ENCODE measurements at places on chromosomes 7 and 10.

GRCh38 chr10:123429706-123430221, 236.4 kb upstream of the GPR26 start:
- DNase-seq = no peak

GRCh38 chr10:93346694-93347093, 135.4 kb downstream of the MYOF start:
- DNase-seq = no peak

DNA sequence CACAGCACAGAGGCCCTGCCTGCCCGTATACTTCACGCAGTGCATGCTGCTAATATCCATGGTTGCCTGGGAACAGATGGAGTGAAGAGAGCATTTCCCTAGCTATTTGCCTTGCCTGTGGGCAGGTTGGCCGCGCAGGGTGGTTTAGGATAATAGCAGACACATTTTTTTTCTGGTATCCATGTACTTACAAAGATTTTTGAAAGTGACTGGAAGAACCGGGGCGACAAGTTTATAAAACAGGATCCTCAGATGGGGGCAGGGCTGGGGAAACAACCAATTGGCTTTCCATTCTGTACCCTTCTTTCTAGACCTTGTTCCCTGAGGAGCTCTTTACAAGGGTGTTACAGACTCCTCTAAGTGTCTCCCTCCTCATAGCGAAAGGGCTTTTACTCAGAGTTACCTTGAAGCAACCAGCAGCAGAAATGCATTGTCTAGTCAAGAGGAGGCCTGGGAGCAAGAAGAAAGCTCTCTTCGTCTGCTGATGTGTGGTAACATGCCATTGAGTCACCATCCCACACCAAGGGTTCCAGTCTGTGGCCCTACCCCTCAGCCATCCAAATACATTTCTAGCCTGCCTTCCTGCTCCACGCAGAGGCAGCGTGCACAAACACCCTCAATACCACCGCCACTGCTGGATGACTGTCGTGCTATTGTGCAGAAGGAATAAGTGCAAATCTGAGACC, 31.5 kb downstream of the MTURN start:
- no peak for DNase-seq

DNA sequence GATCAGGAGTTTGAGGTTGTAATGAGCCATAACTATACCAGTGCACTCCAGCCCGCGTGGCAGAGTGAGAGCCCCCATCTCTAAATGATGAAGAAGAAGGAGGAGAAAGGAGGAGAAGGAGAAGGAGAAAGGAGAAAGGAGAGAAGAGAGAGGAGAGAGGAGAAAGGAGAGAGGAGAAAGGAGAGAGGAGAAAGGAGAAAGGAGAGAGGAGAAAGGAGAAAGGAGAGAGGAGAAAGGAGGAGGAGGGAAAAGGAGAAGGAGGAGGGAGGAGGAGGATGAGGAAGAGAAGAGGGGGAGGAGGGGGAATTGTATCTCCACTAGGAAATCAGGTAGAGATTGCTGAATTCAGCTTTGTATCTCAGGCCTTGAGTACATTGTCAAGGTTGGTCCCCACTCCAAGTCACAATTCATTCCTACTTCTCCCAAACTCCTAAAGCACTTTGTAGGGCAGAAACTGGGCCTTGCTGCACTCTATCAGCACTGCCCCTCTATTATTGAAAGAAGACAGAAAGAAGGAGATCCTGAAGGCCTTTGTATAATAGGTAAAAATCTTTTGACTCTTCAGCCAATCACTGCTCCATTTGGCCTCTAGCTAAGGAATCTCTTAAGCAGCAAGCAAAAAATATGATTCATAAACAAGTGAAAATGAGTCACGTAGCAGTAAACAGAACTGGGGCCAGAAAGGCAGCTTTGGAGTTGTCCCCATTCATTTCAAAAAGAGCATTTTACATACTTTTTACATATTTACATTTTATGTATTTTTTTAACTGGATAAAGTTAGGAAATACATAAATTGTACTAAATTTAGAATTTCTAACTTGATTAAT, 178.0 kb downstream of the IMMP2L start:
- no peak for DNase-seq

DNA sequence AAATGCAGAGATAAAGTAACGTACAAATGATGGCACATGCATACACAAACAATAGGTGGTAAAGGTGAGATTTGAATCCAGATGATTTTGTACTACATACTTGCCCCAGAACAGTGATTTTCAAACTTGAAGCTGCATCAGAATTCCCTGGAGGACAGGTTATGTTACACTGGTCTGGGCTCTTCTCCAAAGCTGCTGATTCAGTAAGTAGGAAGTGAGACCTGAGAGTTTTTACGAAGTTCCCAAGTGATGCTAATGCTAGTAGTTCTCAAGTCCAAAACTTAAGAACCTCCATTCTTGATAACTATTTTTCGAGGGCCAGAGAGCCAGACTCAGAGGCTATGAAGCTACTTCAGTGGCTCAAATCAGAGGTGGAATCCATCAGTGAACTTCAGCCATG, 159.0 kb upstream of the POM121L12 start:
- no peak for DNase-seq

- no peak for DNase-seq
These were observed 90.9 kb upstream of the IKZF1 start for GRCh38 chr7:50213622-50214017.

GRCh38 chr10:52442576-52442975, 128.5 kb downstream of the DKK1 start:
- no peak for DNase-seq

- DNase-seq = no peak
These were observed 959.4 kb downstream of the PCDH15 start for GRCh38 chr10:53841483-53842145.

DNA sequence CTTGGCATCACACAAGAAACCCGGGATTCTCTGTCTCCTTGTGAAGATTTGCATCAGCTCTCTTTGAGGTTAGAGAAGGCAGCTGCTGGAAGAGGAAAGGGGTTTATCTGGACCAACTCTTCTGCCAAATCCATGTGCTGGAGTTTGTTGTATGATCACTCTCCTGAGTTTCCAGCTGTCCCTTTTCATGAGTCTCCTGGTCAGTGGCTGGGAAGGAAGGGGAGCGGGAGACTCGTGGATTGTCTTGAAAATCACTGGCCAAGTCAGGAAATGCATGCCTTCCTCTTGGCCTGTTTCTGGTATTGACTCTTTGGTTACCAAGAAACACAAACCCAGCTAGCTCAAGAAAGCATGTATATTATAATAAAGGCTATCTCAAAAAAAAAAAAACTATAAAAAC, 38.8 kb downstream of the TACR2 start:
- DNase-seq = no peak

DNA sequence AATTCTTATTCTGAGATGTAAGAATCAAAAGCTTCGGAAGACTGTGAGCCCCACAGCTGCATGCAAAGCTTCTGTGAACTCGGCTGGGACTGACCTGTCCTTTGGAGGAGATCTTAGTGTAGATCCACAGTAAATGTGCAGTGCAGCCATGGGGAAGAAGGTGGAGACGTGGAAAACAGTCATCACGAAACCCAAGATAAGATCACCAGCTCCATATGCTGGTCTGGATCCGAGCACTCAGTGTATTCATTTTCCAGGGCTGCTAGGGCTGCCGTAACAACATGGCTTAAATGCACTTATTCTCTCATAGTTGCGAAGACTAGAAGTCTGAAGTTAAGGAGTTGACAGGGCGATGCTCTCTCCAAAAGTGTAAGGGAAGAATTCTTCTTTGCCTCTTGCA, 143.0 kb upstream of the TCF7L2 start:
- DNase-seq = no peak

- DNase-seq = no peak
These were observed 16.4 kb upstream of the ABCA13 start for GRCh38 chr7:48154792-48155413.

DNA sequence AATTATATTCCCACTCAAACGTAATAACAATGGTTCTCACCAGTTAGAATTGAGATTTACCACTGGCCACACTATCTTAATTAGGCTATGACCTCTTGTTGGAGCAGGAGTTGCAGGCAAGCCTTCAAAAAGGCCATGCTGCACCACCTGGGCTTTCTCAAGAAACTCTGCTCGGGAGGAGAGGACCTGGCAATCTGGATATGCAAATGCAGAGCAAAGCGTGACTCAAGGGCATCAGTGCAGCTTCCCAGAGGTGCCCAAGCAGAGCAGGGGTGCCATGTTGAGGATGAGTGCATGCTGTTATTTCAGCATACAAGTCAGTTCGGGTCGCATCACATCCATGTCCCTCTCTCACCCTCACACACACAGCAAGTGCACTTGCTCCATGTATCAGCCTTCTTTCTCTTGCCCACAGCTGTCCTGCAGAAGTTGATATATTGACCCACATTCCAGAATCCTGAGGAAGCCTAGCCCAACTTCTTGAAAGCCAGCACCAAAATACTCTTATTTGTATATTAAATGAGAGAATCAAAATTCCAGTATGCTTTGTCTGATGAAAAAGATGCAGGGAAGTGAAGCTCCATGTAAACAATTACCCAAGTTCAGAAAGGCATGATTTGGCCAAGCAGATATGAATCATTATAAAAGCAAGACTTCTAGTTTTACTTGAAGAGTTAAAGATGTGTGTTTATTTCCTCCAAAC, 55.7 kb upstream of the IL6 start:
- no peak for DNase-seq

DNA sequence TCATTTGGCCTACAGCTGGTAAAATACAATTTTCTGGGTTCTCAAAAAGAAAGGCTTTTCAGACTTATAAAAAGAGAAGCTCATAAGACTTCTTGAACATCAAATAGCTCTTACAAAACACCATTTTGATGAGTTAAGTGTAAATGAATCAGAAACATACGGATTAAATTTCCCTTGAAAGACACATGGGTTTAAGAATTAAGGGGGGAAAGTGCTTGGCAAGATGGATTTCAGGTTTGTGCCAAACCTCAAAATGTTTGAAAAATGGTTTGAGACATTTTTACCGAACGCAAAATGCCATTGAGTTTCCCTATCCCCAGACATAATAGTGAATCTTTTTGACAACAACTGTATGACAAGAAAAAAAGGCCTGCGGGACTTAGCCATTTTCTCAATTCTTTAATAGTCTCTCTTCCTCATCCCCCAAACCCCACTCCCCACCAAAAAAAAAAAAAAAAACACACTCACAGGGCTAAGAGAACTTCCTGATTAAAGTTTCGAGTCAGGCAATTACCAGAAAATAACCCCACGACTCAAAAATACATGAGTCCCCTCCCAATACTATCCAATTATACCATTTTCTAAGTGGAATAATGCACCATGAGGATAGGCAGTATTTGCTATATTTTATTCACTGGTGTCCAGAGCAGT, 260.1 kb downstream of the TRIL start:
- DNase-seq = no peak

GRCh38 chr7:24477398-24478136, 95.7 kb upstream of the PALS2 start:
- DNase-seq = no peak

DNA sequence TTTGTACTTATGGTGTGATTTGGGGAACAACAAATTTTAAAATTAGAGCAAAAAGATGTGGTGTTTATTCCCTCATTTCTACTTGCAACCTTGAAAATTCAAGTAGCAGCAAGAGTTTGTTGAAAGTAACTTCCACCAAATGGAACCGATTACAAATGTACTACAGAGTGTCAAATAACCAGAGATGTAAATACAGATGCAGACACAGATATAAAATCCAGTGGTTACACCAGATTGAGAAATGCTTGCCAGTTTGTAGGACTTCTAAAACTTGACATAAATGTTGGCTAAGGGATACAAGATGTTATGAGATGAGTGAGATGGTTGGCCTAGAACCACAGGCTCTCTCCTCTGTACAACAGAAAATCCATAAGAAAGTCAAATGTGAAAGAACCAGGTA, 162.1 kb downstream of the DIP2C start:
- DNase-seq = no peak

DNA sequence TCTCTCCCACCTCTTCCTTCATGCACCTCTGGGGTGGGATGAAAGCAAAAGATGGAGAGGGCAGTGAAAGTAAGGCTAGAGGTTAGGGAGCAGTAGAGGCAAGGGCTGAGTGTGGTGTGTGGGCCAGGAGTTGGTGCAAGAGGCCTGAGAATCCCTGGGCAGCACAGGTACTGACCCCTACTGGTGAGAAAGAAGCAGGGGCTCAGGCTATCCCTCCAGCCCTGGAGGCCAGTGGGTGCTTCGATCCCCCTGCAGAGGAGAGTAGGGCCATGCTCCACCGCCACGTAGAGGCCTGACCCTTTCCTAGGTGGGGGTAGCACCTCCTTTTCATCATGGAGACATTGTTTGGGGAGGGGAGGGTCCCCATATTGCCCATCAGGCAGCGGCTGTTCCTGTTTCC, 9.8 kb downstream of the CDHR1 start:
- no peak for DNase-seq

GRCh38 chr10:97850446-97850845, 803 bp downstream of the GOLGA7B start:
- no peak for DNase-seq

DNA sequence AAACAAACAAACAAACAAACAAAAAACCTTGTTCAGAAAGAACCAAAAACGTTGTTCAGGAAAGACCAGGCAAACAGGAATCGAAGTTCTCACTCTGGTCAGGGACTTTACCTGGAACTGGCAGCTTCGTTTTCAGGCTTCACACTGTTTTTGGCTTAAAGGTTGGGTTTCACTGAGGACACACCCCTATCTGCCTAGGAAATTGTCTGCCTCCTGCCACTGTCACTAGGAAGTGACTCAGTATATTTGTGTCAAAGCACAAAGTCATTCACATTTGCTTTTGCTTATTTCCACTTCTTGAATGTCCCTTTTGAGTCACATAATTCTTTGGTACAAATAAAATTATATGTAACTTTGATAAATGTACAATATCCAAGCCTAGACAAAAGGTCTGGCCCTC, 37.9 kb downstream of the PNLIPRP3 start:
- no peak for DNase-seq

DNA sequence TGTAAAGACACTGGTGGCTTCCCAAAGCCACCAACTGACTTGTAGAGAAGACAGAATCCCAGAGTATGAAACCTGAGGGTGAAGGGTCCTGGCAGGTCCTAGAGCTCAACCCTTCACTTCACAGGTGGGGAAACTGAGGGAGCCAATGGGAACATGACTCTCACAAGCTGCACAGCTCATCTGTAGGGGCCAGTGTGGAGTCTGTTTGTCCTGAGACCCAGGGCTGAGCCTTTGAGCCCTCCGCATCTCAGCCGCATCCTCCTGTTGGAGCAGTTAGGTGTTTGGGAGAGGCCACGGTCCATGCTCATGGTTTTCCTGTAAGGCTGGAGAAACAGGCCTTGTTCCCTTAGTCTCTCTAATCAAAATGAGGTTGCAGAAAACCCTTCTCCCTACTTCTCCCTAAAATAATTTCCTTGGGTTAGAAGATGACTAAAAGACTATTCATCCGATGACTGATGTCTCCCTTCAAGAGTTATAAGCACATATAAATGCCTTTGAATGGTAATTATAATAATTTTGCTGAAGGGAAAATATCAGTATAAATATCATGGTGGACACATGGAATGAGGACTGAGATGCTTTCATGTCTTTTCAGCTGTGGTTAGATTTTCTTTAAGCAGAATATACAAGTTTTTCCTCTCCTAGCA, 10.3 kb downstream of the HTRA1 start:
- DNase-seq = no peak
